ENCODE measurements at places on chromosomes 4 and X.

DNA sequence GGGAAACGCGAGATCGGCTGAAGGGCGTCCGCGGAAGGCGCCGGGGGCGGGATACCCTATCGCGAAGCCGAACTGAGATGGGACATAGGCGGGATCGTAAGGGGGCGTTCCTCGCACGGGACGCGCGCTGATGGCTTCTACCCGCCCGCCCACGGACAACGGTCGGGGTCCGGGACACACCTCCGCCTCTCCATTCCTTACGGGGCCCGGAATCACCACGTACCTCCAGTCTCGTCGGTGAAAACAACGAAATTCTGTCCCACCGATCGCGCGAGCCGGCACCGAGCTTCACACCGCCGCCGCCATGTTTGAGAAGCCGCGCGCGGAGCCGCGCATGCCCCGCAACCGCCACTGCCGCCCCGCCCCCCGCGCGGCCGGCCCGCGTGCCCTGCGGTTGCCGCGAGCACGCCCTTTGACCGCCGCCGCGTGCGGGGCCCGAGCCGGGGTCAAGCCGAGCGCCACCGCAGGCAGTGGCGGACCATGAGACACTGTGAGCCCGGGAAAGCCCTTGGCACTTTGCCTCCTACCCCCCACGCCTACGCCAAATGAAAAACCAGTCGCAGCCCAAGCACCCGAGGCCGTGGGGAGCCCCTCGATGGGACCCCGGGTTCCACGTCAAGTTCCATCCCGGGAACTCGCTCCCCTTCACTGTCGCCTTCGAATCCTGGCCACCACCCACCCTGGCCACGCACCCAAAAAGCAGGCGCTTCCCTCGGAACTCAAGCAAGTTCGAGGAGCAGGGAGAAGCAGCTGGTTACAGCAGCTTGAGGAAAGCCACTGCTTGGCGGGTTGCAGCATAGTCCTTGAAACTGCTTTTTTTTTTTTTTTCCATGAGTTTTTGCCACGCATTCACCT is at the start of gene SCML2:
Gene SCML2, minus strand, starts transcription at position 320 of the 855 bp plus-strand sequence. CDS start 20,617 bp downstream, outside the sequence.
- DNase-seq: peak; percentile 17

DNA sequence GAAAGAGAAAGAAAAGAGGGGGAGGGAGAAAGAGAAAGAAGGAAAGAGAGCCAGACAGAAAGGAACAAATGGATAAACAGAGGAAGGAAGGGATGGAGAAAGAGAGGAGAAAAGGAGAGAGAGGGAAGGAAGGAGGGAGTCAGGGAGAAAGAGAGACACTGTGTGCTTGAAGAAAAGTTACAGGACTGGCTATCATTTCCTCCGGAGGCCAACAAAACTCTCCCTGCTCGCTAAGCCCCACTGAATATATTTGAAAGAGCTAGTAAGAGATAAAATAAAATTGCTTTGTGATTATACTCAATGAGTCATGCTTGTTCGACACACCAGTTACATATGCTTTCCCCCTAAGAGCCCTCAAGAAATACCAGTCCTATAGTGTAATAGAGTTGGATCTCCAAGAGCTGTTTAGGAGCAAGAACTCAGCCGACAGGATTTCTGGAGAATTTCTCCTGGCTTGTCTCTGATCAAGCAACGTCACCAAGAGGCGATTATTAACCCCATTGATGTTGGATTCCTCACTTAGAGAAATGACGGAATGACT is 102.2 kb downstream of the MXRA5 start:
- DNase-seq: peak; percentile 73

GRCh38 chr4:129821073-129821472 is 725.1 kb downstream of the C4orf33 start:
- DNase-seq: no peak

- DNase-seq: no peak
Measured at GRCh38 chr4:31156221-31156620, 436.1 kb downstream of the PCDH7 start.

DNA sequence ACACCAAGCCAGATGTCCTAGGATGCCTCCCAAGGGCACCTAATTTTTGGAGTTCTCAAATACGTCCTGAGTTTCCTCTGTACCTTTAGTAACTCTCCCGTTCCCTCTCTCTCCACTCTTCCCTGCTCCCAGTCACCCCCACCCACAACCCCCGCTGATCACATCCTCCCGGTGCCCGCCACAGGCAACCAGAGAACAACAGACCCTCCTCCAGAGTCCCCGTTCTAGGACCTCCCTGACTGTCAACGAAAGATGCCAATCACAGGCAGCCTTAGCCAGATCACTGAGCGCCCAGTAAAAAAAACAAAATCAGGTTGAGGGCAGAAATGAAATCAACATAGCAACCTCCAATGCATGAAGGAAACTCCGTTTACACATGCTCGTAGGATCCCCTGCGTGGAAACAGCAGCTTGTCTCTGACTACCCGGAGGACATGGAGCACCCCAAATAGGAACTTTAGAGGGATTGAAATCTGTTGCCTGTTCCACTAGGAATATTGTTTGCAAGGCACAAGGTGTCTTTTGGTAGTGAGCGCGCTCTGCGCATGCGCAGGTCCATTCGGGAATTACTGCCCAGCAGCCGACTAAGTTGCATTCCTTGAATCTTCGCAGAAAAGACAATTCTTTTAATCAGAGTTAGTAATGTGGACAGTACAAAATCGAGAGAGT is at the start of gene GABRB1:
Gene GABRB1, plus strand, starts transcription at position 557 of the 668 bp plus-strand sequence.
- no peak for DNase-seq

GRCh38 chr4:166301266-166301665 is 428.2 kb downstream of the TLL1 start:
- no peak for DNase-seq

DNA sequence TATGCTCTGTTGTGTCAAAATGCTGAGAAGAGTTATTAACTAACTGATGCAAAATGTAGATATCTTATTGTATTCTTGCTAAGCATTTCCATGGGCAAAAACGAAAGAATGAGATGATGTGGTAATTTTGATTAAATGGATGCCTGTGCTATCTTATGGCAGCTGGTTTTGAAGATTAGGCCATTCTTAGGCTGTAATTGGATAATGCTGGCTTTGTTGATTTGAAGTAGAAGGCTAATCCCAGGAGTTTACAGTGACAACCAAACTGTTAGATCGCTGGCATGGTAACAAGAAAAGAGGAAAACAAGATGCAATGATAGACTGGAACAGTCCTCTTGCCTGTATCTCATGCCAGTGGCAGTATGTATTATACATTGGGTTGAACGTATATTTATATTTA is 74.1 kb upstream of the WDR44 start:
- no peak for DNase-seq

DNA sequence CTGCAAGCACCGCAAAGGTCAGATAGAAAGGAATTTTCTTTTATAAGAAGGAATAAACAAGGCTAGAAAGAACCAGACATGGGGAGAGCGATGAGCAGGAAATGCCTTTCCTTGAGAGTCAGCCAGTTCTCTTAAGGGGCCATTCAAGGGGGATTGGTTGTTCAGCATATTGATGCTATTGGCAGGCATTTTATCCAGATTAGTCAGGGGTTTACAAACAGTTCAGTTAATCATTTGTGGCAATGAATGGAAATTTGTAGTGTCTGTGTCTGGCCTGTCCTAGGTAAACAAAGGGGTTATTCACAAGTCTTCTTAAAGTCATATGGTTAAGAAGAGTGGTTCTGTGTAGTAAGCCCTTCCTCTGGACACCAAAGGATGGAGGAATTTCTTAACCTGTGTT is 184.7 kb upstream of the FRMPD4 start:
- peak; percentile 74 for DNase-seq

- no peak for DNase-seq
Measured at GRCh38 chrX:46029777-46030176, 515.4 kb downstream of the ZNF674 start.

- DNase-seq: peak; percentile 45
Measured at GRCh38 chrX:17020851-17021821, 74.7 kb downstream of the REPS2 start.

DNA sequence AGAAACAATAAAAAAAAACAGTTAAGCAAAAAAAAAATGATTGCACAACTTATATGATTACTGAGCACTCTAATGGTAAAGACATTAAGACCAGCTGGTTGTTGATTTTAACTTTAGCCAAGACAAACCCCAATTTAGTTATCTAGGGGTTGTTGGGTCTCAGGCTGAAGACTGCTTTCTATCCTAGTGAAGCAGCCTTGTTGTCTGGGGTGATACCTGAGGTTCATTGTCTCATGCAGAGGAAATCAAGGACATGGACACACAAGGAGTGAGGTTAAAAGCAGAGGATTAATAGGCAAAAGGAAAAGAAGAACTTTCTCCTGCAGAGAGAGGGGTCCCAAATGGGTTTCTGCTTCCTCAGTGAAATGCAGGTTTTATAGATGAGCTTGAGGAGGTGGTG is 40.0 kb upstream of the CYP2U1 start:
- no peak for DNase-seq

- DNase-seq: no peak
Measured at GRCh38 chr4:175234162-175234561, 316.0 kb downstream of the ADAM29 start.

- no peak for DNase-seq
Measured at GRCh38 chr4:169249999-169250398, 20.8 kb downstream of the SH3RF1 start.

DNA sequence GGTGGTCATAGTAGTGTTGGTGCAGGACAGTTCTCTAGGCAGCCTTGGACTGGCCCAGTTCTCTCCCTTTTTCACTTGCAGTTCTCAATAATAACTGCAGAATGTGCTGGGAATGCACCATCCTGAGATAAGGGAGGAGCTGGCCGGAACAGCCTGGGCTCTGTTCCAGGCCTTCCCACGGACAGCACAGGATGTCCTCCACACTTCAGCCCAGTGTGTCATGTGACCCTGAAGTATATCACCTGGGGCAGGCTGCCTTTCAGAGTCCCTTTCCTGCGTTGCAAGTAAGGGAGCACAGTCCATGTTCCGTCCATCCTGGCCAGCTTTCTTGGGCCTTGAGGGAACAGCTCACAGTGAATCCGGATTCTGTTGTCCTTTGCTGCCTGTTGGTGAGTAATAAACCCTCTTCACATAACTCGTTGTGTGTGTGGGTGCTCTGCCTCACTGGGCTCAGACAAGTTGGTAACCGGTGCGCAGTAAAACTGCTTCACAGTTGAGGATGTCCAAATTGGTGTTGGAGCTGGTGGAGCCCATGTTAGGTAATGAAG is 32.3 kb upstream of the BBS12 start:
- no peak for DNase-seq

DNA sequence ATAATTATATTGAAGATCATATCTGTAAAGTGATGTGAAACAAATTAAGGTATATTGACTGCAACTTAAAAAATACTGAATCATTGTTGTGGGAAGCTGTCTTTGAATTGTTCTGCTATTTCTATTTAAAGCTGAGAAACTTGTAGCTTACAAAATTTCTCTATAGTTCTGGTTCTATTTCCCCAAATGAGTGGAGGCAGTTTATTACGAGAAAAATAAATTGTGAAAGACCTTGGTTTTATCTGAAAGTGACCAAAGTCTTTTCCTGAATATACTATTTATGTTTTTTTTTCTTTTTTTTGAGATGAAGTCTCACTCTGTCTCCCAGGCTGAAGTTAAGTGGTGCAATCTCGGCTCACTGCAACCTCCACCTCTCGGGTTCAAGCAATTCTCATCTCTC is 165.4 kb downstream of the SH3BGRL start:
- DNase-seq: no peak

GRCh38 chr4:83267121-83267829 is 17.3 kb downstream of the COQ2 start:
- DNase-seq: no peak

GRCh38 chr4:143558286-143558685 is 44.8 kb downstream of the SMARCA5 start:
- no peak for DNase-seq

DNA sequence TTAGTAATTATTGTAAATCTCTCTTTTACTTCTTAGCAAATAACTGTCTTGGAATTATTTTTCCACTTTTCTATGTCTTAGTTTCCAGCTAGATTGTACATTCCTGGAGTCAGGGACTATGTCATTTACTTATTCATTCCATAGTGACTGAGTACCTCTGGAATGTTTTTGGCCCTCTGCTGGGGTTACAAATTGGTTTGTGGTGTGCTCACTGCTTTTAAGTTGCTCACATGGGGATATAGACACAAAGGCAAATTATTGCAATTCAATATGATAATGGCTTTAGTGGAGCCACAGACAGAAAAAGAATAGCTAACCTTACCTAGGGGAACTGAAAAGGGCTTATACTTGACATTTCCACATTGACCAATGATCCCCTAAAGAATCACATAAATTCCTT is 63.7 kb upstream of the PDGFRA start:
- peak; percentile 55 for DNase-seq

DNA sequence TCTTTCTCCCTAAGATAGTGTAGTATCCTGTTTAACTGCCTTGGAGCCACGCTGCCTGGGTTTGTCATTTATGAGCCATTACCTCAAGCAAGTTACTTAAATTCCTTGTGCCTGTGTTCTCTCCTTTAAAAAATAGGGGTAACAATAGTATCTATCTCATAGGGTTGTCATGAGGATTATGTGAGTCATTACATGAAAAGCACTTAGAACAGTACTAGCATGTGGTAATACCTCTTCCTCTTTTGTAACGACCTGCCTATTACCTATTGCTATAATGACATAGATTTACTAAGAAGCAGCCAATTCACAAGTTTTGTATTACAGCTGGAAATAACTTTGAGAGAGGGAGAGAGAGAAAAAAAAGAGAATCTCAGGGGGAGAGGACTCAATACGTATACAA is 834.7 kb downstream of the RAPGEF2 start:
- DNase-seq: no peak

DNA sequence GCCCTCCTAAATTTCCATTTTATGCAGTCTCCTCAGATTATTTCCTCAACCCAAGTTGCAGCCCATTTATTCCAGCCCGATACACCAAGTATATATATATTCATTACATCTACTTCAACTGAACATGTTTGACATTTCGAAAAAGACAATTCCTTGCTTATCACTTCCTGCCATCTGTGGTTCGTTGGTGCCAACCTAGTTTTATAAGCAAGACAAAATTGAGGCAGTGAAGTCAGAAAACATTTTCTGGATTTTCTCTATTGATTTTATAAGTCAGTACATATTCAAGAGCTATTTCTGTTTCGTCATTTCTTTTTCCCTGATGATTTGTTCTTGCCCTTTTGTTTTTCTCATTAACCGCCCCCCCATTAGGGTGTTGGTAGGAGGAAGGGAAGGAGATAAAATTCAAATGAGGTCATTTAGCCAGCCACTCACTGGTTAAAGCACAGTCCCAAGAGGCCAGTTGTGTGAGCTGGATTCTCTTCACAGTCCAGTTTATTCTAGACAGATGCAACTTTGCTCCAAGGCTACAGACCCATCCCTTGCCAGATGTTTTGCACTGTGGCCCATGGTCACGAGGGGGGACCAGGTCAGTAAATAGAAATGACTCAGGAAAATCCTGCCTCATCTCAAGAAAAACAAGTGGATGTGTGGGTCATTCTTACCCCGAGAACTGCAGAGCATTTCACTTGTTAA is 20.3 kb upstream of the VEGFD start:
- DNase-seq: peak; percentile 3

- no peak for DNase-seq
Measured at GRCh38 chr4:172651961-172652360, 516.6 kb upstream of the GALNT7 start.

DNA sequence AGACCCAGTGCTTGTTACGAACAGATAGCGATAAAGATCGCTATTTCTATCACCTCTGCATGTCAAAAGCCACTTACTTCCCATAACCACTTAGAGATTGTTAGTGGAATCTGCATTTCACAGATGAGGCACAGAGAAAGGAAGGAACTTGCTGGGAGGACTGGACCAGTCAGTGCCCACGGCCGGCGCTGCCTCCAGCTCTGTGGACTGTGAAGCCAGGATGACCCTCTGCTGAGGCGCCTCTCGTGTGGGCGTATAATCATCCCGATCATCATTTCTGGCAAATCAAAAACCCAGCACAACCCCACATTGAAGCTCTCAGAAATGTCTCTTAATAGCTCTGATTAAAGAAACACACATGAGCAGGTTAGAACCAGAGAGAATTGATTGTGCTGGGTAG is 61.5 kb upstream of the ADRA2C start:
- DNase-seq: no peak
